ENCODE measurements at places on chromosomes 6 and 20.

DNA sequence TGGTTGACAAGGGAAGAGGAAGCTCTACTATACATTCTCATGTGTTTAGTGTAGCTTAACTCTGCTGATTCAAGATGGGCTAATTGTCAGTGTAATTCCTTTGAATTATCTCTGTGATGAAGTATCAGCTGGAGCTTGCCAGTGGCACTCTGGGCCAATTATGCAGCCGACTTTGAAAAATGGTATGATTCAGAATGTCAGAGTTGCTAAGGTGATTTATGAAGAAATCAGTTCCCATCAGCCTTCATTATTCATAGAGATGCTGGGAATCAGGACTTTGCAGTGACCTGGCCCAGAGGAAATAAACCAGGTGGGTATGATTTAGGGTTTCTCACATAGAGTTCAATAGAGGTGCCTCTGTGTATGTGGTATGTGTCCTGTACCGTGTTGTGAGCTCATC lies 33.4 kb downstream of the KCNS1 start:
- DNase-seq, result peak; percentile 57

DNA sequence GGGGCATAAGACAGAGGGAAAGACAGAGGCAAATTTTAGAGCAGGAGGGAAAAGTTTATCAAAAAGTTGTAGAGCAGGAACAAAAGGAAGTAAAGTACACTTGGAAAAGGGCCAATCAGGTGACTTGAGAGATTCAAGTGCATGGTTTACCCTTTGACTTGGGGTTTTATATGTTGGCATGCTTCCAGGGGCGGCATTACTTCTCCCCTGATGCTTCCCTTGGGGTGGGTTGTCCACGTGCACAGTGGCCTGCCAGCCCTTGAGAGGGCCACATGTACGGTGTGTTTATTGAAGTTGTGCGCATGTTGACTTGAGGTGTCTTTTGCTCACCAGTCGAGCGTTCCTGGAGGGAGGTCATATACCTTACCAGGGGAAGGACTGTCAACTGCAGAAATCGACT lies 259.5 kb upstream of the JARID2 start:
- no peak for DNase-seq

GRCh38 chr6:166969390-166970002 lies 13.1 kb upstream of the RNASET2 start:
- DNase-seq, result no peak

- no peak for DNase-seq
These were observed 119.6 kb upstream of the DOK5 start for GRCh38 chr20:54355631-54356280.

- DNase-seq, result no peak
These were observed 292.4 kb downstream of the ARHGAP18 start for GRCh38 chr6:129417416-129418086.
